ENCODE measurements at places on chromosomes 12 and 14.
A peak's percentile ranks its signal among the peaks of the same experiment; 100 is the strongest.

DNA sequence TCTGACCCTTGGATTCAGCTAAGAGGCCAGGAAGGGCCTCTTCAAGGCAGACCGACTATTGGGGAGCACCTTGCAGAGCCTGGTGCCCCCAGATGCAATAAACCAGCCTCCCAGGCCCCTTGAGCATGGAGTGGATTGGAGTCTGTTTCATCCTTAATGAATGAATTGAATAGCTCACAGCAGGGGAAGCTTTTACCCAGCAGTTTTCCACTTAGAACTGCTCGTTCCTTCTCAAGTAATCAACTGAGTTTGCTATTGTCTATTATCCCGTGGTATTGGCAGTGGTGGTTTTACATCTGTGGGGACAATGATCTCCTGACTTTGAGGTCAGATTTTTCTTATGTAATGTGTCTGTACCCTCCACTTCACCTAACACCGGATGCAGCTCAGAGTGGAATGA is 197.6 kb downstream of the AACS start:
- DNase-seq = no peak

- no peak for DNase-seq
These were observed 34.6 kb downstream of the FZD10 start for GRCh38 chr12:130196827-130197226.

- DNase-seq = no peak
These were observed 117.5 kb downstream of the DAAM1 start for GRCh38 chr14:59305836-59306555.

GRCh38 chr12:92363295-92364146 is 217.9 kb upstream of the BTG1 start:
- no peak for DNase-seq

DNA sequence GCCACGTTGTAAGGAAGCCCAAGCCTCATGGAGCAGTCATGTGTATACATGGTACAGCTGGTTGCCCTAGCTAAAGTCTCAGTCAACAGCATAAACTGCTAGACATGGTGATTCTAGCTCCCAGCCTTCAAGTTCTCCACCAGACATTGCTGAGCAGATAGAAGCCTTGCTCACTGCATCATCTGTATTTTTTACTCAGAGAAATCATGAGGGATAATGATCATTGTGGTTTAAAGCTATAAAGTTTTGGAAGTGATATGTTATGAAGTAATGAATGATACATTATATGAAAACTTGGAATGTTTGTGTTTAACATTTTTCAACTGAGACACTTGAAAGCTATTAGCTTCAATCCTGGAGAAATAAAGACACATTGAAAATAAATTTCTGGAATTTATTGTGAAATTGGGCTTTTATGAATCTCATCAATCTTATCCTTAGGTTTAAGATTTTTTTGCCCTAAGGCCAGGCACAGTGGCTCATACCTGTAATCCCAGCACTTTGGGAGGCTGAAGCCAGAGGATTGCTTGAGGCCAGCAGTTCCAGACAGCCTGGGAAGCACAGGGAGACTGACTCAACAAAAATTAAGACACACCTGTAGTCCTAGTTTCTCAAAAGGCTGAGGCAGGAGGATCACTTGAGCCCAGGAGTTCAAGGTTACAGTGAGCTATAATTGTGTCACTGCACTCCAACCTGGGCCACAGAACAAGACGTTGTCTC is 5.6 kb upstream of the NFATC4 start:
- DNase-seq = no peak

DNA sequence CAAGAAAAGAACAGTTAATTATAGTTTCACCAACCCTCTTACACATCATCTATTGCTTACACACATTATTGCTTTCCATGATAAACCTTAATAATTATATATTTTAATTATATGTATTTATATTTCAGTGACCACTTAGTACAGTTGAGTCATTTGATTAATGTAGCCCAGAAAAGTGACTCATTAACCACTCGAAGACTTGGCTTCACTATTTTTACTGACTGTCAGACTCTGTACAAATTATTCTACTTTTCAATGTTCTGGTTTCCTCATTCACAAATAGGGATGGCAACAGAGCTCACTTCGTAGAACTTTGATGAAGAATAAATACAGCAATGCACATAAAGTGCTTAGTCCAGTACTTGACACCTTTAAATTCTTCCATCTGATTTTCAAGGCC is 98.3 kb downstream of the CFAP54 start:
- DNase-seq = no peak

DNA sequence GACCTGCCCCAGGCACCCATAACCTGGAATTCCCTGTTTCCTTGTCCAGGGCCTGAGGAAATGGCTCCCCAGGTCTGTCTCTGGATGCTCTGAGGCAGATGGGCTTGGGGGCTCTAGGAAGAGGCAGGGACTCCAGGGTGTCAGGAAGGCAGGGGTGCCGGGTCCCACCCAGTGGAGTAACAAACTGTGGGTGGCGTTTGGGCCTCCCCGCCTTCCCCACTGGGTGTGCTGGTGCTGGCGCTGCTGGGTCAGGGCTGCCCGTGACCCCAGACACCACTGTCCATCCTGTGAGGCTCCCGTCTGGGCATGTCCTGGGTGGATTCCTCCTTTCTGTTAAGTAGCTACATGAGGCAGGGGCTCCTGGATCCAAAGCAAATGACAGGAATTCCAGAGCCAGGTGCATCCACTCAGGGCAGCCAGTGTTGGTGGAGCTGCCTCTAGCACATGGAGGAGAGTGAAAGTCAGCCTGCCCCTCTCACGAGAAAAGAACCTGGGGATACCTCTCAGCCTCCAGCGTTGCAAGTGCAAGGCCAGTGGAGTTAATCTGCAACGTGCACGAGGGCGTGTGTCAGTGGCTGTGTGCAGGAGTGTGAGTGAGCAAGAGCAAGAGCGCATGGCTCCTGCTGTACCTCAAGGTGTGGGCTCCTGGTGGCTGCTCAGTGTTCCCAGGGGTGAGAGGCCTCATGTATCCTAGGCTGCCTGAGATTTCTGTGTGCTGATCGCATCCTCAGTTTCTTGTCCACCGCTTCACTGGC is 403.1 kb downstream of the TMEM121 start:
- no peak for DNase-seq

DNA sequence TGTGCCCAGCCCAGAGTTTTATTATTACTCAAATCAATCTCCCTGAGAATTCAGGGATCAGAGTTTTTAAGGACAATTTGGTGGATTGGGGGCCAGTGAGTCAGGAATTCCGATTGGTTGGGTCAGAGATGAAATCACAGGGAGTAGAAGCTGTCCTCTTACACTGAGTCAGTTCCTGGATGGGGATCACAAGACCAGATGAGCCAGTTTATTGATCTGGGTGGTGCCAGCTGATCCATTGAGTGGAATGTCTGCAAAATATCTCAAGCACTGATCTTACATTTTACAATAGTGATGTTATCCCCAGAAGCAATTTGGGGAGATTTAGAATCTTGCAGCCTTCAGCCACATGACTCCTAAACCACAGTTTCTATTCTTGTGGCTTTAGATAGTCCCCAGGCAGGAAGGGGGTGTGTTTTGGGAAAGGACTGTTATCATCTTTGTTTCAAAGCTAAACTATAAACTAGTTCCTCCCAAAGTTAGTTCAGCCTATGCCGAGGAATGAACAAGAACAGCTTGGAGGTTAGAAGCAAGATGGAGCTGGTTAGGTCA is 89.1 kb upstream of the CNOT2 start:
- DNase-seq = no peak

- DNase-seq = no peak
These were observed 48.8 kb downstream of the DDX11 start for GRCh38 chr12:31122481-31122880.

DNA sequence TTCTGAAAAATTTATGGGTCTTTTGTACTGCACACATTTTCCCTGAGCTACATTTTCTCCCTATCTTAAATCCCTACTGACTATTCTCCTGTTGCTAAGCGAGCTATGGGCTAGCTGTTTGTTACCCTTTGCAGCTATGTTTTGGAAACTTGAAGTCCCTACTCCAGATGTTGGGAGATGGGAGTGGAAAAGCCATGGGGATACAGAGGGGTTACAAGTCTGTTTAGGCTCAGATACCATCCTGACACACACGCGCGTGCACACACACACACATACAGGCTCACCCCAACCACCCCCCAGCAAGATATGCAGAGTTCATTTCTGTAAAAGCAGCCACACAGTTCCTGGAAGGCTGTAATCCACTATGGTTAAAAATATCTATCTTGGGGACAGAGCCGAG is 15.8 kb downstream of the ATP5MC2 start:
- no peak for DNase-seq

DNA sequence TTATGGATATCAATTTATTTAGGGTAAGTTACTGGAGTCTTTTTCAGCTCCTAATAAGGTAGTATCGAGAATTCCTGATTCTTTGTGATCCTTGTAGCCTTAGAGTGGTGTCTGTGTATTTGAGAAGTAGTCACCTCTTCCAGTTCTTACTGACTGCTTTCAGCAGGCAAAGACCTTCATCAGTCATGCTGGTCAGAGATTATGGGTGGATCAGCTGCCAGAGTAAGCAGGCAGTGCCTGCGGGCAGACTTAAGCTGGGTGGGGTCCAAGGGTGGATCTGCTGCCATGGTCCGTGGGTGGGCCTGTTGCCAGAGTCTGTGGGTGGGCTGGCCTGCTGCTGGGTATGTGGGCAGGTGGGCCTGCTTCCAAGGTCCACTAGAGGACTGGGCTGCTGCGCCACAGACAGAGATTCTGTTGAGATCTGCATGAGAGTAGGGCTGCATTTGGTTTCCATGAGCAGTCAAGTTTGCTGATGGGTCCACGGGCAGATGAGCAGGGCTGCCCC is 188.7 kb downstream of the ANO2 start:
- DNase-seq = no peak

- DNase-seq = no peak
These were observed 17.5 kb upstream of the FAR2 start for GRCh38 chr12:29131539-29131938.

GRCh38 chr12:58081488-58081887 is 140.1 kb downstream of the ATP23 start:
- DNase-seq = peak; percentile 51

DNA sequence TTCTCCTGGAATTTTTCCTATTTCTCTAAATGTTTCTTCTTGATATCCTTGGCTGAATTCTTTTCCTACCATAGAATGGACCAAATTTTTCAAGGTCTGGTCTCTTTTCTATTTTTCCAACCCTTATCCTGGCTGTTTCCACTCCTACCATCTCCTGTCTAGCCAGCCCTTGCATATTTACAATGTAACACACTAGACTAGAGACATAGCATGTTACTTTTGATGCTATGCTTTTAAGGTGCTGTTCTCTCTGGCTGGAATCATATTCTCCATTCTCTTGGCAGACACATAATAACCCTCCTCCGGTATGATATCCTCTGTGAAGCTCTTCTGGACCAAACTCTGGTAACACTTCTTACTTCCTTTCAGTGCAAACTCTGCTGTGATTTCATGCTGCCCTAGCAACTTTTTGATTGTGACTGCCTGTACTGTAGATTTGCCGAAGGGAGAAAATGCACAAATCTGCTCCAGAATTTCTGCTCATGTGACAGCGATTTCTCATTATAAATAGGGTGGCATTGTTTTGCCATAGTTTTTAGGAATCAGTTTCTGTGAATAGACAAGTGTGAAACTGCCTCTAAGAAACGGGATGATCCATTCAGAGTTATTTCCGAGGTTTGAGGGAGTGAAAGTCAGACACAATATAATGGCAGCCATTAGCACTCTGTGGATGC is 284.4 kb downstream of the MDGA2 start:
- no peak for DNase-seq

DNA sequence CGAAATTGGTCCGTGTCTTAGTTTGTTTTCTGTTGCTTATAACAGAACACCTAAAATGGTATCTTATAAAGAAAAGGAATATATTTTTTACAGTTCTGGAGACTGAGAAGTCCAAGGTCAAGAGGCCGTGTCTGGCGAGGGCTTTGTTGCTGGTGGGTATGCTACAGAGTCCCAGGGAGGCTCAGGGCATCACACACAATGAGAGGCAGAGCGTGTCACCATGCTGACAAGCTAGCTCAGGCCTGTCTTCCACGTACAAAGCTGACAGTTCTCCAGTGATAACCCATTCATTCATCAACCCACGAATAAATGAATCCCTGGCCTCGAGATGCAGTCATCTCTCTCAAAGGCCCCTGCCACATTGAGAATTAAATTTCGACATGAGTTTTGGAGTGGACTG is 56.7 kb upstream of the AEBP2 start:
- no peak for DNase-seq

- no peak for DNase-seq
These were observed 80.6 kb upstream of the ETV6 start for GRCh38 chr12:11568762-11569478.

DNA sequence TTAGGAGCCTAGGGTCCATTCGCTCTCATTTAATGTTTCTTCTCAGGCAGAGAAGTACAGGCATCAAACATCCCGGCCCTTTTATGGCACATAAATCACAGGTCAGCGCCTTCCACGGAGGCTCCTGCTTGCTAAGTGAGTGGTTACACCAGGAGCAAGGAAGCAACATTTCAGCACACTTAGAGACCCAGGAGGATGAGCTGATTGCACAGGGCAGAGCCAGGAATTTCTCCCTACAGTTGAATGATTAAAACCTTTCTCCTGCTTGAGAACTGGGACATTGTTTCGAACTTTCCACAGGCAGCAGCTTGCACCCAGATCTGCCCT is 233.4 kb downstream of the SPTSSA start:
- no peak for DNase-seq

DNA sequence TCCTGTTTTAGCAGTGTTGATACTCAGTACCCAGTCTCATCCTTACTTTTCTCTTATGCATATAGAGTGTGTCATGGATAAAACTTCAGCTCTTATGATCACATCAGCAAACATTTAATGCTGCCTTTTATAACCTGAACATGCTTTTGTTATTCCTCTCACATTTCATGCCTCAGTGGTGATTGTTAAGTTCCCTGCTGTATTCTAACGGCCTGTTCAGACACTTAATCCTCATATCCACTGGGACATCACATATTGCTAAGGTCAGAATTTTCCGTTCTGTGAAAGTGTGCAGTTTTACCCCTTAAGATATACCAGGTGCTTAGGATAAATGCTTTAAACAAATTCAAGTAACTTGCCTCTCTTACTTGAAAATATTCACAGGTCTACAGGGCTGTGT is 268.7 kb upstream of the SEL1L start:
- DNase-seq = no peak

- DNase-seq = no peak
These were observed 28.0 kb downstream of the PXN start for GRCh38 chr12:120237360-120238171.

DNA sequence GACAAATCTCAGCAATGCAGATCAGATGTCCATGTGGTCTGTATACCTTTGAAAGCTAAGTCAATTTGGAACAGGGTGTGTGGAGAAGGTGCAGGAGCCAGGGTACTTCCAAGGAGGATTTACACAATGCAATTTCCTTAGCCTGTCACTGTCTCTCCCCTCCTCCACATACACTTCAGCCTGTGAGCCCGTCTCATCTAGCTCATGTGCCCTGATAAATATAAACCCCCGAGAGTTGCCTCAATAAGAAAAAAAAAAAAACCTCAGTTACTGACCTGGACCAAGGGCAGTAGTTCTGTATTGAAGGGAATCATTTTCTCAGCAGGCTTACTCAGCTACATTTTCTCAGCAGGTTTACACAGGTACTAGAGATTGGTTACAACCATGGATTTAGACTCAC is 132.1 kb upstream of the PELI2 start:
- DNase-seq = no peak

DNA sequence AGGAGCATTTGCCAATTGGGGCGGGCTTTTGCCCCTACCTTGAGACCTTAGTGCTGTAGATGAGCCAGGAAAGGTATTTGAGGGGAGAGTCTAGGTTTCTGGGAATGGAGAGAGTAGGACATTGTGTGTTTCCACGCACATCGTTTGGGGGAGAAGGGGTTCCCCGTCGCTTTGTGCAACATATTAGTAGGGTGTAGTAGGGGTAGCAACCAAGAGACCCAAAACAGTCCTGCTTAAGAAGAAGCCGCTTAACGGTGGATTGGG is 694 bp upstream of the PTGES3 start:
- DNase-seq = no peak

Measured in NCI-H2029 treated with DMSO at 0.1 percent for 48 hours (cell line).